ENCODE measurements at places on chromosomes 5 and 9.

DNA sequence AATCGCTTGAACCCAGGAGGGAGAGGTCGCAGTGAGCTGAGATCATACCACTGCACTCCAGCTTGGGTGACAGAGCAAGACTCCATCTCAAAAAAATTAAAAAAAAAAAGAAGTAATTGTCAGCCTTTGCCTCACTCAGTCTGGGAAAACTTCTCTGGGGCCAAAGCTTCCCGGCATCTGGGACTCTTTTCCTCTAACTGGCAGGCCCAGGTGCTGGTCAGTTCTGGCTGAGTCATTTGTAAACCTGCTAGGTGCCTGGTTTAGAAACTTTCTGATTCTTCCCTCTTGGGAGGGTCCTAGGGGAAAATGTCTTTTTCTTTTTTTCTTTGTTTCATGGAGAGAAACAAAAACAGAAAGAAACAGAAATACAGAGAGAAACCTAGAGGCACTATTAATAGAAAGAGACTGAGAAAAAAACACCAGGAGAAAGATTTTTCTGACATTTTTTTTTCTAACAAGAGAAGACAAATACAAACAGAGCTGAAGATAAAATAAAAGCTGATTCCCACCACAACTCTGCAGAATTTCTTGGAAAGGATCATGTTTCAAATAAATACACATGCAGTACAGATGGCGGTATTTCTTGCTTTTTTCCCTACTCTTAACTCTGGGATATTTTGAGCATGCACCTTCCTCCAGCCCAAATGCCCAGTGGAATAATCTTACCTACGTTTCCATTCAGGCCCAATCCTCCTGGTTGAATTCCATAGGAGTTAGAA lies 22.1 kb upstream of the UBAP2 start:
- DNase-seq: no peak

- no peak for DNase-seq
These were observed 1273.0 kb downstream of the EFNA5 start for GRCh38 chr5:106397700-106398099.

DNA sequence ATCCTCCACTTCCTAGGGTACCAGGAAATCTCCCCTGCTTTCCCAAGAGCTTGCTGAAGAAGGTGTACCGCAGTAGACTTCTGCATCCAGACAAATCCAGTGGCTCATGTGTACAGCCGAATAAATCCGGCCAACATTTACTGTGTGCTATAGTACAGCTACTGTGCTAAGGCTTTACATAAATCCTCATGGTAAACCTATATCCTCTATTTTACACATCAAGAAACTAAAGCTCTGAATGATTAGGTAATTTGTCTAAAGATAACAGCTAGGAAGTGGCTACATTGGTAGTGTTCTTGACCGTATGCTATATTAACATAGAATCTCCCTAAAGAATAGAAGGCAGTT lies 511 bp upstream of the WDR41 start:
- DNase-seq: no peak

DNA sequence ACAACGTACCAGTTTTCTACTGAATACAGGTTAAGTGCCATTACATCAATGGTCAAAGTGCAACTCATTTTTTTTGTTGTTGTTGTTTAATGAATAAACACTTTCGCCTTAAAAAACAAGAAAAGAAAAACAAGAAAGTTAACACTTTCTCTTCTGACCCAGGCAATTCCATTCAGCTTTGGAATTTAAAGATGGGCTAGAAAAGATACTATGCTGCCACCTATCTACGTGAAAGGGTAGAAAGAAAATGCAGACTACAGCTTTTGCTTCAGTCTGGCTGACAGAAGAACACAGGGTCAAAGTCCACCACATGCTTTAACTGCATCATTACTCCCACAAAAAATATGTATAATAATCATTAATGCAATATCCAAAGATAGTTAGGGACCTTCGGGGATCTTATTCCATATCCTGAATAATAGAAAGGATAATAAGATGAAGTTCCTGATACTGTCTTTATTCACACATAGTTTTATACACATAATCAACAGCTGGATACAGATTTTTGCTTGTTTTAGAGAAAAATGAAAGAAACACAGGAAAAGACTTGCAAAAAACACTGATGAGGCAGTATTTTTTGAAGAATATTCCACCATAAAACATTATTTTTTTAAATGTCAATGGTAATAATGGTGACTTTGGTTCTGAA lies 40.4 kb downstream of the ZDHHC21 start:
- DNase-seq: no peak

- no peak for DNase-seq
These were observed 449.2 kb downstream of the IRX1 start for GRCh38 chr5:4044881-4045280.

GRCh38 chr5:127216898-127217675 lies 73.5 kb upstream of the MEGF10 start:
- no peak for DNase-seq

- DNase-seq: no peak
These were observed 48.8 kb upstream of the JAK2 start for GRCh38 chr9:4936277-4936676.

- no peak for DNase-seq
These were observed 144.7 kb downstream of the GABBR2 start for GRCh38 chr9:98563988-98564387.

GRCh38 chr5:153525536-153525935 lies 35.1 kb downstream of the GRIA1 start:
- DNase-seq: no peak

GRCh38 chr9:100637787-100638186 lies 59.9 kb downstream of the CAVIN4 start:
- no peak for DNase-seq

DNA sequence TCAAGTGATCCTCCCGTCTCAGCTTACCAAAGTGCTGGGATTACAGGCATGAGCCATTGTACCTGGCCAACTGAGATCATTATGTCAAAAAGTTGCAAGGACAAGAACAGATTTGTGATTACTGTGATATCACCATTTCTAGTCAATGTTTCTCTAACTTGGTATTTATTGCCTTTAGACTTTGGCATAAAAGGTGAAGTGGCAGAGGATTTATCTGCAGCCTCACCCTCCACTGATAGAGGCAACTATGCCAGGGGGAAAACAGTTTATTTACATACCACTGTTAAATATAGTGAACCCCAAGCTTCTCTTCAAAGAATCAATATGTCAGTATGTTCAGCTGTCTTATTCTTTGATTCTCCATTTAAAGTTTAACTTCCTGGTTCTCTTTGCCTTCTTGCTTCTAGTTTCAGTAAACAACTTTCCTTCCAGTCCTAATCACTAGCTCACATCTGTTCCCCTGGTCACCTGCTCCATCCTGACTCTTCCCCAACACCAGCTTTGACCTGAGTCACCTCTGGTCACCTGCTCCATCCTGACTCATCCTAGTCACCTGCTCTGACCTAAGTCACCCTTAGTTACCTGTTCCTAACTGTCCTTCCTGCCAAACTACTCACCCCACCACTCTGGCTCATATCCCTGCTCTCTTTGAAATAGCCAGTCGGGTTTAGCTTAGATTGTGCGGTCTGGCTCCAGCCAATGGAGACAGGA lies 29.9 kb downstream of the SEMA6A start:
- no peak for DNase-seq

DNA sequence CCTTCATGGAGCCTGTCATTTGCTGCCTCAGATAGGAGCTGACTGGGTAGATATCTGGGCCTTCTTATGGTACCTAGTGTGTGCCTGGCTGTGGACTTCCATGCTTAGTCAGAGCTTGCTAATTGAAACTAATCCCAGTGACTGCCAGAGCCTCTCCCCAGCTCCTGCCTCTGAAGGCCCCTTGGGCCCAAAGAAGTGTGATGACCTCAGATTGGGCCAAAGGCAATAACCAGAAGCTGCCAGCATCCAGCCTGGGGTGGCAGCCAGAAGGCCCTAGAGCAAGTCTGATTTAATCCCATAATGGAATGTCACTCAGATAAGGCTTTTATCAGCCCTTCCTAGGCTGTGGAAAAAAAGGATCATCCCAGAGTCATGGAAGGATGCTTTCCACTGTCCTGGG lies 17.1 kb upstream of the CDC23 start:
- no peak for DNase-seq

DNA sequence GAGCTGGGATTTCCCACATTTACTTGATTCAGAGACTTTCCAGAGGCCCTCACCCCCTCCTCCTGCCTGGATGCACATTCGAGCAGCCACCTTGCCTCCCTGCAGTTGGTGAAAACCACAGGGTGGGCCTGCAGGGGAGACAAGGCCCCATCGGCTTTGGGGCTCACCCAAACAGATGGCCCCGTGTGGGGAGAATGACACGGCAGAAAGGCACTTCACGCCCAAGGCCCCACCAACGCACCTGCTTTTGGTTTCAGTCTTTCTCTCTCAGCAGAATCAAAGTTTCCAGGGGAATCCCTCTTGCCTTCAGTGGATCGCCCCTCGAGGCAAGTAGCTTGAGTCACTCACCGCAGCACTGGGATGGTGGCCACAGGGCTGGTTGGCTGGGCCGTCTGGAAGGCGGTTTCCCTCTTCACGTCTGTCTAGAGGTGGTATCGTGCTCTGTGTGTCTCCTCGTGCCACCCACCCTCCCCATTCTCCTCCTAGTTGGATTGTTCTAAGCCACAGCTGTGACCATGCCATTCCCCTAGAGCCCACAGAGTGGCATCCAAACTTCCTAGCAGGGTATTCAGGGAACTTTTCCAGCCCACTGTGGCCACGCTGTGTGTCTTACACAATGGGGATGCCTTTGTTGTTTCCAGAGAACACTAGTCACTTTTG lies 31.8 kb downstream of the SEC61B start:
- no peak for DNase-seq

GRCh38 chr5:166881802-166882201 lies 1409.6 kb upstream of the WWC1 start:
- DNase-seq: no peak

DNA sequence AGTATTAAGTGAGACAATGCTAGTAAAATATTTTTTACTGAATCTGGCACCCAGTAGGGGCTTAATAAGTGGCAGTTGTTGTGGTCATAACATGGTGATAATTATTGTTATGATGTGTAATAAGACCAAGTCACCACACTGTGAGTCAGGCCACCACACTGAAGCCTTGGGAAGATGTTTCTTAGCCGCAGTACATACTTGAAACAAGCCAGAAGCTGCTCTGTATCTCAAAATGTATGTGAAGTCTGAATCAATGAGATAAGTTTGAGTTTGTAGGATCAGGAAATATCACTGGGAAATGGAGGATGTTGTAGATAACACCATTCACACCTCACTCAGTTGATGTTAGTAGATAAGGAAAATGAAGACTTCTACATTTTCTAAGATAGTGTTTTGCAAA lies 51.3 kb upstream of the PTPN3 start:
- DNase-seq: no peak

DNA sequence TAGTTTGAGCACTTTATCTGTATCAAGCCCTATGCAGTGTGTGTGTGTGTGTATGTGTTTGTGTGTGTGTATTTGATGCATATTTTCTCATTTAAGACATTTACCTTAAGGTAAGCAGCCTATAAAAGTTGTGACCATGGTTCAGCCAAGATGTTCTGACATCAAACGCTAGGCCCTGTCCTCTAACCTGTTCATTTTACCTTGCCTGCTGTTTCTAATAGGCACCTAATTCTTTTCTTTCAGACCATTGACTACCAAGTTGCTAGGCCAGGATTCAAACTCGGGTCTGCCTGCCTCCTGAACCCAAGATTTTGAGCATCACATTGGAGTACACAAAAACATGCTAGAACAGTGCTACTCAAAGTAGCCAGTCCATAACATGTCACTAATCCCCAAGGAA lies 274.5 kb downstream of the PLK2 start:
- no peak for DNase-seq

DNA sequence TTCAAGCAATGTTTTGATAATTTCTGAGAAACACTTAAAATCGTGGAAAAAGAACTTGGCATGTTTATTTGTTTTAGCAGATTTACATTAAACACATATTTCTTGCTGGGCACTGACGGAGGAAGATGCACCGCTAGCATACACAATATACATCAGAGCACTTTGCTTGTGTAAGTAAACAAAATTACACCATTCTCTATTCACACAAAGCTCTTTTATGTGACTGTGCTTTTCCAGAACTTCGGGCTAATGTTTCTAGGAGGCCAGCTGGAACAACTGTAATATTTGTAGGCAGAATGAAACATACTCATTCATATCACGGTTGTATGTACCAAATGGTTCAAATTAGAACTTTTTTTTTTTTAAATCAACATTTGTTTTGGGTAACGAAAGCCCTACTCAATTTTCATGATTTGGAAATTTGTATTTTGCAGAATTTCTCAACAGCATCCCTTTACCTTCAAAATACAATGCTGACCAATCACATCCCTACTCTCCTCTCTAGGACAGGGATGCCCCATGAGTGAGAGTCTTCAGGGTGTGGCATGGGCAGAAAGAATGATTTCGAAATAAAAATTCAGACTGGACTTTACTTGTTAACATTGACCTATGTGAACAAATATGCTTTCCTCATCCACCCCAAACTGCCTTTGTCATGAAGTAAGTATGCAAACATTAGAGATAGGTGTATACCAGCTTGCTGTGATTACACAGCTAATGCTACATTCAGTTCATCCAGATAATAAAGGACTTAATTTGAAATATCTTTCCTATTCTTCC lies 425.1 kb downstream of the BNC2 start:
- no peak for DNase-seq

GRCh38 chr9:69004836-69005235 lies 9.1 kb downstream of the PRKACG start:
- DNase-seq: no peak

DNA sequence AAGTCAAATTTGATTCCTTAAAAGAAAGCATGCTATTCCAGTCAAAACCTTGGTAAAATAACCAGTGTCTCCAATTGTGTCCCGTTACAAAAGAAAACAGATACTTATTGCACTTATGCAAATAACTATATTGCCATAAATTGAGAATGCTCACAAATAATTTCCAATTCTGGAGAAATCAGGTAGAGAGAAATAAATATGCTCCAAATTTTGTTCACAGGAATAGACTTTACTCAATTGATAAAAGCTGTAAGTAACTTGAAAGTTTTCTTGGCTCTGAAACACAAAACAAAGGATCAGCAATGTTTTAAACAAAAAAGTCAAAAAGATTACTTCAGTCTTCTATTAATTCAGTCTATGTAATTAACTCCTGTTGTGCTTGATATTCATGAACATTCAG lies 7.8 kb upstream of the DTWD2 start:
- no peak for DNase-seq

DNA sequence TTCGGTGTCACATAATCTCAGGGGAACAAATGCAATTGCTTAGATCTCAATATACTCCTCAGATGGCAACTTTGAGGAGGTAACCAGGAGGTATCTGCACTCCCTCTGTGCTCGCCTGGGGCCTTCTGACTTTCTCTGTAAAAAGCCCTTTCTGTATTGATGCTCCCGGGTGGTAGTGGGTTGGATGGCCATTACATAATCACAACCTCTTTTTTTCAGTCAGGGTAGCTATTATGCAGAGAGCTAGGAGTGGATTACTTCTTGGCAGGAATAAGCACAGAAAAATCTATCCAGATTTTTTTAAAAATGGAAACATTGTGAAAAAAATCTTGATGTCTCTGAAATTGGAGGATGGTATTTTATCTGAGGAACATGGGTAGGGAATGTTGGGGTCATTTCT lies 116.6 kb downstream of the SH3GL2 start:
- DNase-seq: no peak

- DNase-seq: no peak
These were observed 1.5 kb downstream of the PCSK1 start for GRCh38 chr5:96431376-96432187.

All from stimulated activated CD4-positive, alpha-beta T cell treated with anti-CD3 and anti-CD28 coated beads, Interleukin-1b, Interleukin-23, amount 100 ng/mL, for 1 hour (primary cell).